ENCODE measurements at places on chromosomes 7 and 10. TPM values are rescaled to one million over a fixed set of nuclear protein-coding genes. Genes with fewer than 3 reads are reported as not detected.

DNA sequence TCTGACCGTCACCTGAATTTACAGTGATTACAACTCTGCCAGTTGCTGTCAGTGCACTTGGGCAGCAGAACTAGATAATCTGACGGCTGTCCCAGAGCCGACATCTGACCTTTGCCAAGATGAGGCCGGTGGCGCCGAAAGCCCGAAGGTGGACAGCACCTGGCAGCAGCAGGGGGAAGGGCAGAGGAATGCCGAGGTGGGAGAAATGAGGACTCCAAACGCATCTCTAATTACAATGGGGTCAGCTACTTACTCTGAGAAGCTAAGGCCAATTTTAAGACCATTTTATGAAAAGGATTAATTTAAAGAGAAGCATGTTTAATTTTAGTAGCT lies 33.8 kb downstream of the TRIM8 start:
- H3K36me3 ChIP-seq = peaks cover 8% of the 10 kb centered on the region
- no peaks in the 10 kb centered on the region for H3K27me3 ChIP-seq
- H3K4me1 ChIP-seq = peaks cover 38% of the 10 kb centered on the region
- no peak overlapping the region for H3K4me3 ChIP-seq
- DNase-seq = no peak

- DNase-seq = no peak
- H3K4me3 ChIP-seq = no peak overlapping the region
- peaks cover 2% of the 10 kb centered on the region for H3K27me3 ChIP-seq
These were observed 19.1 kb upstream of the AKR1B1 start for GRCh38 chr7:134477954-134478353.

The PSD gene
- 9.9 TPM for total RNA-seq

- H3K27me3 ChIP-seq = peaks cover 7% of the 10 kb centered on the region
- H3K36me3 ChIP-seq = no peaks in the 10 kb centered on the region
- H3K4me3 ChIP-seq = no peak overlapping the region
- H3K27ac ChIP-seq = no peak overlapping the region
- DNase-seq = no peak
- H3K4me1 ChIP-seq = peaks cover 15% of the 10 kb centered on the region
These were observed 80.8 kb downstream of the FOXL3 start for GRCh38 chr7:370775-371118.

DNA sequence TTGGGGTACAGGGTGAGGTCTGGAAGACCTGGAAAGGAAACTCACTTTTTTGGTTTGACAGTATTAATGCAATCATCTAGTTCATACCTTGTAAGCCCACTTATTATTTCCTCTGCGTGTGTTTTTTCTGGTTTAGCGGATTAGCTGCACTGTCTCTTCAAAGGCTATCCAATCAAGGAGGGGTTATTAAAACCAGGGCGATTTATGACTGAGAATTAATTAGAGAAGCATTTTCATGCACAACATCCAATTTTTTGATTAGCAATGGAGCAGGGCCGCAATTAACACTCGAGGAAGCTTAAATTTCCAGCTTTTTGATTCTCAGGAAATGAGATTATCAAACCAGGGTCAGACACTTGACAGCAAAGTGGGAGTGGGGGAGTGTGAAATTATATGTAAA lies 248.9 kb downstream of the EXOC4 start:
- H3K4me3 ChIP-seq = no peak overlapping the region
- no peaks in the 10 kb centered on the region for H3K36me3 ChIP-seq
- DNase-seq = no peak
- H3K4me1 ChIP-seq = no peaks in the 10 kb centered on the region

The IMMP2L gene
- 16.0 TPM for total RNA-seq

- peaks cover 5% of the 10 kb centered on the region for H3K4me1 ChIP-seq
- H3K27ac ChIP-seq = no peak overlapping the region
- no peaks in the 10 kb centered on the region for H3K36me3 ChIP-seq
- H3K27me3 ChIP-seq = peaks cover 13% of the 10 kb centered on the region
These were observed 64.5 kb downstream of the CH25H start for GRCh38 chr10:89142590-89142989.

The HKDC1 gene
- total RNA-seq = 0.05 TPM

GRCh38 chr7:84104826-84105225 lies 89.8 kb downstream of the SEMA3A start:
- H3K36me3 ChIP-seq = no peaks in the 10 kb centered on the region
- H3K4me1 ChIP-seq = no peaks in the 10 kb centered on the region
- DNase-seq = no peak

GRCh38 chr10:92832998-92833650 lies 15.2 kb upstream of the EXOC6 start:
- no peak for DNase-seq
- H3K27ac ChIP-seq = no peak overlapping the region
- H3K27me3 ChIP-seq = no peaks in the 10 kb centered on the region
- H3K36me3 ChIP-seq = peaks cover 4% of the 10 kb centered on the region

The GPR26 gene
- not detected for total RNA-seq
